Heart right ventricle (tissue), 16 donors: ENCODE measurements at places on chromosomes 3 and 15. TPM values are rescaled to one million over a fixed set of nuclear protein-coding genes. Genes with fewer than 3 reads are reported as not detected.
A peak's percentile ranks its signal among the peaks of the same experiment; 100 is the strongest.

Gene SPCS1
- 78.8 TPM for total RNA-seq

GRCh38 chr3:107689355-107689754 is 166.6 kb downstream of the BBX start:
- no peak for DNase-seq

DNA sequence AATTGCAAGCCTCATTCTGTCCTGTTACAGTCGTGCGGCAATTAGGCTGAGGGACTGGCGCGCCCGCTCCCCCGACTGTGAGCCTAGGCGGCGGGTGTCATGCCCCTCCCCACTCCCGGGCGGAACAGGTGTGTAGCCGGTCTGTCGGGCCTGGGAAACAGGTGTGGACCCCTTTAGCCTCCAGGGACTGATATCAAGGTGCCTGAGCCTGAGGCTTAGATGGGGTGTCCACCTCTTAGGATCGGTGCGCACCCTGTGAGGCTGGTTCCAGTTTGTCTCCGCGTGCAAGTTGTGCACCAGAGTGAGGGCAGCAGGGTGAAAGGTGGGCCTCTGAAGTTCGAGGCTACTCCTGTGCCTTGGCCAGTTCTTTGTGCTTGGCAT is 686 bp downstream of the VPS8 start:
- DNase-seq, result no peak

Gene RHOV
- not detected for total RNA-seq

GRCh38 chr3:30075514-30075913 is 530.9 kb upstream of the TGFBR2 start:
- no peak for DNase-seq

DNA sequence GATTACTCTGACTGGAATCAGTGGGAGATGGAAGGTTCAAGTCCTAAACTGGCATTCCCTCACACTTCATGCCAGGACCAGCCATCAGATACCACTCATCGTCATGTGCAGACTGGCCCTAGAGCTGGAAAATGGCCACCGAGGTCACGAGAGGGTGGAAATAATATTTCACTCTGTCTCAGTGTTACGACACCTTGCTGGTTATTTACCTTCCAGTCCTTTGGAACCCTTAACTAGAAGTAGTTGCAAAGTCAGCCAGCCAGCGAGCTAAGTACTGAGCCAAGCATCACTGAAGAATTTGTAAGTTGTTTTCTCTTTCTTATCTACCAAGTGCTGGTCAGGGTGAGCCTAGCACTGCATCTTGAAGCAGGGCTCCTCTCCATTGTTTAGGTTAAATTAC is 309.9 kb upstream of the RASGRP1 start:
- DNase-seq, result no peak

- DNase-seq, result no peak
Measured at GRCh38 chr3:11850003-11850402, 3.3 kb upstream of the TAMM41 start.

DNA sequence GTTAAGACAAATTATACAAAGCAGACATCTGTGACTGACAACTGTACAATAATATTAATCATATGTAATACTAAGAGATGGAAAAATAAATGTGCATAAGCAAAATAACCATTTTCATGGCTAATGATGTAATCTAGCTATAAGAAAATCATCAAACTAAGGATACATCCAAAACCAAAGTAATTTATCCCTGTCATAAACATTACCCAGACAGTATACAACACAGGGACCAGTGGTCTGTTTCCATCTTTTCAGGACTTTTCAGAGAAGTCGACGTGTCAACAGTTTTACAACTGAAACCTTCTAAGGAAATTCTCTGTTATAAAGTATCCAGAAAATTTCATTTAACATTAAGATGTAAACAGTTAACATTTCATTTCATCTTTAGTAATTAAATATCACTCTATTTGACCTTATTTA is 11.0 kb downstream of the THBS1 start:
- DNase-seq, result no peak

DNA sequence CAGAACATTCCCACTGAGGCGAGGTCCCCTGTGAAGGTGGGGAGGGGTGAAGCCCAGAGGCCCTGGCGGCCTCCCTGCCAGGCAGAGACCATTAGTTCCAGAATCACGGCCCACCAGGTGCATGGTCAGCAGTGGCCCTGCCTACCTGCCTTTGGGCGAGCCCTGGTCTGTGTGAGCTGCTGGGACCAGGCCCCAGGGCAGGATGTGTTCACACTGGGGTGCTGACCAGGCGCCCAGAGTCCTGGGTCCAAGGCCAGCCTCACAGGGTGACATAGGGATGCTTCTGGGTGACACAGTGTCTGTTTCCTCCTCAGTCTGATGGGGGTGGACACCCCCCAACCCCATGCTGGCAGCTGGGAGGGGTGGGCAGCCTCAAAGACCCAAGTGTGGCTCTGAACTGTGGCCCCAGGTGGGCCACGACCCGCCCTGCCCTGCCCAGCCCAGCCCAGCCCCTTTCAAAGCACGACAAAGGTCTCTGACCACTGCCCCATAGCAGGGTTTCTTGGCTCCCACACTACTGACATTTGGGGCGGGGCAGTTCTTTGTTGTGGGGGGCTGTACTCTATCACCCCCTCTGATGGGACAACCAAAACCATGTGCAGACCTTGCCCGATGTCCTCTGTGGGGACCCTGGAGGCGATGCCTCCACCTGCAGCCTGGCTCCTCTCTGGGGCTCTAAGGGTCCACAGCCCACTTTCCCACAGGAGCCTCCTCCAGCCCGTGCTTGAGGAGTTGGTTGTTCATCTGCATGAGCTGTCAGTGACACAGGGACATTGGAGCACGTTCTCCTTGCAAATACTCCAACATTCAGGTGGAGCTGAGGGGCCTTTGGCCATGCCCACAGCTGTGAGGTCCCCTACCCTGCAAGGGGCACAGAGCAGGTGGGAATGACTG is 44.8 kb upstream of the SLC41A3 start:
- peak; percentile 2 for DNase-seq

Gene CHMP2B
- 35.4 TPM for total RNA-seq

Gene COL6A5
- total RNA-seq, result not detected

Gene ZMYND10
- total RNA-seq, result 0.65 TPM

DNA sequence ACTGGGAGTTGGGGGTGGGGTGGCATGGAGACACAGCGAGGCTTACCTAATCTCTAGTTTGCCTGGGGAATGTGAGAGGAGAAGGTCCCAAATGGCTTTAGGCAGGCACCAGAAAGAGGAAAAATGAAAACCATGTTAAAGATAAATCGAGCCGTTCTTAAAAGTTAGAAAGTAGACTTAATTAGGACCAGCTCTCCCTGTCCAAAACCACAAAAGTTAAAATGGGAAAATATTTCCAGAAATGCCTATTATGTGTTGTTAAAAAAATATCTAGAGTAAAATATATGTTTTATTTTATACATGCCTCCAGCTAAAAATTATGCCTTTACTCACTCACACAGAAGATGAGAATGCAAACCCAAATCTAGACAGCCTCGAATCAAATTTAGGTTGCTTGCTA is 50.1 kb downstream of the LRTM1 start:
- DNase-seq, result no peak

DNA sequence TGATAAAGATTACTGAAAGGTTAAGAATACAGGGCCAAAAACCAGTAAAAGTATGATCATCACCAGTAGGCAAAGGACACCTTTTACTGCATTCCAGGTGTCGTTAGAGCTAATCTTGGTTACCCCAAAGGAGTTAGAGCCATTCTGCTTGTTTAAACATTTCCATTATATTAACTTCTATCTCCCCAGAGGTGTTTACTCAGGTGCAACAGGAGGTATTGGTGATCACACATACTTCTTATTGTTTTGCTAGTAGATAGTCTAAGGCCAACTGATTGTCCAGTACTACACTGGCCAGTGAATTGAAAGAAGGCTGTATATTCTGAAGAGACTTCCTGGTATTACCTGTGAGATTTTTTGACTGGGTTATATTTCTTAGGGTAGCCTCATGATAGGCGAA is 22.8 kb downstream of the MKRN3 start:
- DNase-seq, result no peak

DNA sequence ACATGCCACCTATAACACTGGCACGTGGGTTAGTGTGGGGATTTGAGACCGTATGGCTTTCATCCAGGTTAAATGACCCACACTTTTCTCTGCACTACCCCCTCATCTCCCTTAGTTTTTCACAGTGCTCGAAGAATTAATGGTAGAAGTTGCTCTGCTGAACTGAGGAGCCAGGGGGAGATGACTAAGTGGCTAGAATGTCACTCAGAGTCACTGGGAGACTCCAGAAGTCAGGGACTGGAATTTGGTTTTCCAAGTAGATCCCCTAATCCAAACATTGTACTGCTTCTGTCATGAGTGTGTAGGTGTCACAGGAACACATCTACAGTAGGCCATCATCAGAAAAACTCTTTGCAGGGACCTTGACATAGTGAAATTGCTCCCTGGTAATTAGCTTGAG is 181.0 kb upstream of the RASGRP1 start:
- DNase-seq, result no peak

Gene ITGA11
- 7.9 TPM for total RNA-seq

DNA sequence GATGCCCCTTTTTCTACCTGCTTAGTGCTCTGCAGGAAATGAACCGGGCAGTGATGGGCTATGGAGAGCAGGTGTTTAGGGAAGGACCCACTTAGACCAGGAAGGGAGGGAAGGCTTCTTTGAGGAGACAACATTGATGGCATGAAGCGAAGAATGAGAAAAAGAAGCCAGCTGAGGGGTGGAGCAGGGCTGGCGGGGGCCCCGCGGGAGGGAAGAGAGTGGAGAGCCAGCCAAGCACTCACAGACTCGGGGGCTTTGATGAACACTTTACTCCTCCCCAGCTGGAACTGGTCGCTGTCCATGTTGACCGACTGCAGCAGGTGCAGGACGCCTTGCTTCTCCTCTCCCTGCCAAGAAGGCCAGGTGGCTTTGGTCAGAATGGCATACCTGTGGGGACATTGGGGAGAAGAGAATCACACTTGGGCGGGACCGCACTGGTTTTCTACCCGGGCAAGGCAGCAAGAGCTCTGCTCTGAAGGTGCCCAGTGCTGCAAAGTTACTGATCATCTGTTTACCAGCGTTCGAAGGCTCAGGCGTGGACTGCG is 28.4 kb upstream of the LDHAL6B start:
- DNase-seq, result no peak

DNA sequence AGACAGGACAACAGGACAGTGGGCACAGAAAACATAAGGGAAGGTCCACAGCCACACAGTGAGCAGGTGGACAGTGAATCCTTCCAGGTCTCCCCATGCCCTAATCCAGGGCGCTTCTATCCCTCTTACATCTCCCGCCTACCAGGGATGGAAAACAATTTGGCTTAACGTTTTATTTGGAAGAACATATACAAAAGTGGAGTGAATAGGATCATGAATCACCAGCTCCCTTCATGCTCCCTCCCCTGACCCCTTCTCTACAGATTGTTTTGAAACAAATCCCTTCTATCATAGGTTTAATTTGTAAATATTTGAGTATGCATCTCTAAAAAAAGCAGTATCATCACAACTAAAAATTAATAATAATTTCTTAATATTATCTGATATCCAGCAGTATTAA is 52.5 kb downstream of the CLDN11 start:
- no peak for DNase-seq
